WERI-Rb-1 (cell line): ENCODE measurements at places on chromosomes 2 and 18.

DNA sequence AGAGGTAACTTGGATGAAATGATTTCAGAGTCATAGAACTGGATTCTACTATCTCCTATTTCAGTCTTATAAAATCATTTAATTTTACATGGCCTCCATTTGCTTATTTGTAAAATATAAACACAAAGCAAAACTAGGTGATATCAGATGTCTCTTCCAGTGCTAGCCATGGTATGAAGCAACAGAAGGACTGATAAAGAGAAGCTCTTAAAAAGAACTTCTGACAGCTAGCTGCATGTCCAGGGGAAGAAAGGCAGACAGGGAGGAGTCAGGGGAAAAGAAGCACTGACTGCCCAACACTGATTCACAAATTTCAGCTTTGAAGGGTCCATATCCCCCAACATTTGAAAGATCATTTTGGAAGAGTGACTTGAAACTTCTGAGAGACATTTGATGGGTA lies 6.4 kb downstream of the SLC8A1 start:
- DNase-seq = no peak

DNA sequence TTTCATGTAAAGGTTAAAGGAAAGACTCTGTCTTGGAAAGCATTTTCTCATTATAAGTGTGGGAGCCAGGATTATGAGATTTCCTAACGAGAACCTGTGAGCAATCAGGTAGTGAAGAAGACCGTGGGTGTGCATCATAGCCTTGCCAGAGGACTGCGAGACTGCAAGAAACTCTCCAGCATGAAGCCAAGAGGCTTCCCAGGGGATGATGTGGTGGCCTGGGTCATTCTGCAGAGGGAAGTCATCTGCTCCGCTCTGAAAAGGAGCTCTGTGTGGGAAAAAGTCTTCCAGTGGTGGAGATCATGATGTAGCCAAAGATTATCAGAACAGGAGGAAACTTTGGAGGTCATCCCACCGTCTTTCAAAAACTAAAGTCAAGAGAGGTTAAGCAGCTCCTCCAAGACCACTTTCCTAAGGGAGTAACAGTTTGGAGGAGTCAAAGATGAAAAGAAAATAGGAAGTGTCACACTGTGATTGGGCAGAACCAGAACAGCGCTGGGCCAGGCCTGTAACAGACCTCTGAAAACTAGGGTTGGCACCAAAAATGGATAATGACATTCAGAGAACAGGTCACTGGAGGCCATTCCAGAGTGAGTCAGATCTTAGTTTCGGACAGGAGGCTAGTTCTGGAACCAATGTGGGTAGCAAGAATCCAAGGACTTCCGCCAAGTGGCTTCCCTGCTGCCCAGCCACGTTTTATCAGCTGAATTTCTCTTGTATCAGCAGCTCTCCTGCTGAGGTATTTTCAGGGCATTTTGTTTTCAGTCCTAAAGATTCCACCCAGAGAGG lies 113.0 kb downstream of the LRATD1 start:
- no peak for DNase-seq

DNA sequence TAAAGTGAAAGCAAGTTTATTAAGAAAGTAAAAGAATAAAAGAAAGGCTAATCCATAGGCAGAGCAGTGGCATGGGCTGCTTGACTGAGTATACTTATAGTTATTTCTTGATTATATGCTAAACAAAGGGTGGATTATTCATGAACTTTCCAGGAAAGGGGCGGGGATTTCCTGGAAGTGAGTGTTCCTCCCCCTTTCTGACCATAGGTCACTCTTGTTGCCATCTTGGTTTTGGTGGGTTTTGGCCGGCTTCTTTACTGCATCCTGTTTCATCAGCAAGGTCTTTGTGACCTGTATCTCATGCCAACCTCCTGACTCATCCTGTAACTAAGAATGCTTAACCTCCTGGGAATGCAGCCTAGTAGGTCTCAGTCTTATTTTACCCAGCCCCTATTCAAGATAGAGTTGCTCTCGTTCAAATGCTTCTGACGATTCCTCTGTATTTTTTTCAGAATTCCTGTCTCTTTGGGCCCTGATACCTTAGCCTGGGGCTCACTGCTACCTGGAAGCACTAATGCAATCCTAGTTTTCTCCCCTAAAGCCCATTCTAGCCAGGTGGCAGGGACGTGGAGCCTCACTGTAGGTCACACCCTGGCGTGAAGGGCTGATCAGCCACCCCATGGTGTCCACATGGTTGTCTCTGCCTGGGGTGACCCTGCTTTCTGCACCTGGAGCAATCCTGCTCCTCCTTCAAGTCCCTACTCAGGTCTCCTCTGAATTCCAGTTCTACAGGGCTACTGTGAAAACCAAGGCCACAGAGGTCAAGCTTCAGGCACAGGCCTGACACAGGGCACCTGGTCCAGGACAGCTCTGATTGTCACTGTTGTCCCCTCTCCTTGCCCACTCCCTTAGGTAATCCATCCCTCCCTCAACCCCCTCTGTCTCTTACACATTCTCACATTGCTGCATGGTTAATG lies 6.0 kb upstream of the SLC35F6 start:
- no peak for DNase-seq

DNA sequence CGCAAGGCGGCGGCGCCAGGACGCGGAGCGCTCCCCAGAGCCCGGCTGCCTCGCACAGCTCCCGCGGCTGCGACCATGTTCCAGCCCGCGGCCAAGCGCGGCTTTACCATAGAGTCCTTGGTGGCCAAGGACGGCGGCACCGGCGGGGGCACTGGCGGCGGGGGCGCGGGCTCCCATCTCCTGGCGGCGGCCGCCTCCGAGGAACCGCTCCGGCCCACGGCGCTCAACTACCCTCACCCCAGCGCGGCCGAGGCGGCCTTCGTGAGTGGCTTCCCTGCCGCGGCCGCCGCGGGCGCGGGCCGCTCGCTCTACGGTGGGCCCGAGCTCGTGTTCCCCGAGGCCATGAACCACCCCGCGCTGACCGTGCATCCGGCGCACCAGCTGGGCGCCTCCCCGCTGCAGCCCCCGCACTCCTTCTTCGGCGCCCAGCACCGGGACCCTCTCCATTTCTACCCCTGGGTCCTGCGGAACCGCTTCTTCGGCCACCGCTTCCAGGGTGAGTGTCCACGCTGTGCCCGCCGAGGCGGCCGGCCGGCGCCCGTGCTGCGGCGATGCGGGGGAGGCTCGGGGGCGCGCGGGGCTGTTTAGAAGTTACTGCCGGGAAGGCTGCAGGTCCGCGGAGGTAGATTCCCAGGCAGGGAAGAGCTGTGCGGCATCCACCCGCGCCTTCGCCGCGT lies 696 bp downstream of the EMX1 start:
- peak; percentile 56 for DNase-seq

DNA sequence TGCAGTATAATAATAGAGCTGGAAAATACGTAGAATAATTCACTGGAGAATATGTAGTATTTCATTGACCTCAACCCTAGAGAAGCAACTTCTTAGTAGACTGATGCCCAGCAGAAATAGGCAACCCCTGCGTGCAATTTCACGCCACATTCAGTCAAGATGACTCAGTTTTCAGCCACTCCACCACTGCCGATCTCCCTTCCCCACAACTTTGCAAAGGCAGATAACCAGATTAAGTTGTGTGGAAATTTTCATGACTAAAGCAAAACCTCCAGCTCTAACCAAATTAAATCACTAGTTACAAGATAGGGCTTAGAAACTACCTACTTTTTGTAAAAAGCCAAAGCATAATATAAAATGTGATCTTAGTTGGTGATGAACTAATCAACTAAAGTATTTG lies 63.3 kb upstream of the STK17B start:
- DNase-seq = no peak

GRCh38 chr18:10524507-10525370 lies 1.1 kb upstream of the NAPG start:
- no peak for DNase-seq

DNA sequence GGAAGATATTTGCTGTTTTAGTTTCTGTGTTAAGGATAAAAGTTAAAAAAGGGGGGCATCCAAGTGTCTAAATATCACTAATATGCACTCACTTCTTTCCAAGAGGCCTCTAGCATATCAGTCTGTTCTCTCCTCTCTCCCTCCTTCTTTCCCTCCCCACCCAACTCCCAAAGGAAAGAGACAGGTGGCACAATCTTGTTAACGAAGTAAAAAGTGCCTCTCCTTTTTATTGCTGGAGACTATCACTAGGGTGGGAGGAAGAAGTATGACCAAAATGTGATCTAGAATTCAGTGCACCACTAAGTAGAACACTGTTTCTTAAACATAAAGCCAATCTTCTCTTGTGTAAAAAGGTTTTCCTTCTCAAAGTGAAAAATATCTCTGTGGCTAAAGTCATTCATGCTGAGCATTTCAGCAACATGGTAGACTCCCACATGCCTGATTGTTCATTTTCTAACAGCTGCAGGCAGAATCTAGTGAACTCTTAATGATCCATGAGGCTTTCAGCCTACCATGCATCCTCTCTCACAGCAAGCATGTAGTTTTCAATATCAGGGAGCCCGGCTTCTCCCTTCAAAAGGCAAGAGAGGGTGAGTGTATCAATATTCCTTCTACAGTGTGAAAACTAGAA lies 39.5 kb downstream of the RNU4ATAC start:
- no peak for DNase-seq

DNA sequence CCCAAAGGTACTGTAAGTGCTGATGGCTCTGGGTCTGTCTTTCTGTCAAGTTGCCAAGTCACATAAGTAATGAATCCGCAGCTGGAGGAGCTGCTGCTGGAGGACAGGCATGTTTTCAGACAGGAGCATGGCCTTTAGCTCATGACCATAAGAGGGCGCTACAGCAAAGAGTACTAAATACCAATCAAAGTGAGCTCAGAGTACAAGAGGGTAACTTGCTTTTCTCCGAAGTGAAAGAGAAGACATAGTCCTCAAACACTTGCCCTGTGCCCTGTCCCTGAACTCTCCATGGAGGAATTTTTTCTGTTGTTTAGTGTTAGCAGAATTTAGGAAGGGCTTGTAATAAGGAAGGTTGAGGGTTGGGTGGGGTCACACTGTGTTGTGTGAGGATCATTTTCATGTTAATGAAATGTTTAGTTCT lies 58.0 kb upstream of the EML6 start:
- peak; percentile 65 for DNase-seq

- DNase-seq = no peak
Observed at GRCh38 chr2:232829988-232830387, 40.1 kb upstream of the SNORC start.

- DNase-seq = peak; percentile 88
Observed at GRCh38 chr2:199462956-199463692, 5.4 kb upstream of the SATB2 start.

DNA sequence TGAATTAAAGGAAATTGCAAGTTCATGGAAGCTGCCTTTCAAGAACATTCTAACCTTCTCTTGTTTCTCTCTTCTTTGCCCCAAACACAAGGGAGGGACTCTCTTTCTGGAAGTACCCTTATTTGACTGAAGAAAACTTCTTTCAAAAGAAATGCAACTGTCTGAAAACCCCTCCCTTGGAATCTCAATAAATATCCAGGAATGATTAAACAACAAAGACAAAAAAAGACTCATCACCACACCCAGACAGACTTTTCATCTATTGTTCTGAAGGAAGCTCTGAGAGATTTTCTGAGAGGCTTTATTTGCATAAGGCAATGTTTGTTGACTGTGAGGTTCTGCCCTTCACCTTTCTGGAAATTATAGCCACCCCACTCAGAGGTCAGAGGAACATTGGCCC lies 1260.9 kb downstream of the LRP1B start:
- DNase-seq = no peak

GRCh38 chr18:31185186-31185950 lies 22.7 kb upstream of the DSC1 start:
- DNase-seq = no peak

DNA sequence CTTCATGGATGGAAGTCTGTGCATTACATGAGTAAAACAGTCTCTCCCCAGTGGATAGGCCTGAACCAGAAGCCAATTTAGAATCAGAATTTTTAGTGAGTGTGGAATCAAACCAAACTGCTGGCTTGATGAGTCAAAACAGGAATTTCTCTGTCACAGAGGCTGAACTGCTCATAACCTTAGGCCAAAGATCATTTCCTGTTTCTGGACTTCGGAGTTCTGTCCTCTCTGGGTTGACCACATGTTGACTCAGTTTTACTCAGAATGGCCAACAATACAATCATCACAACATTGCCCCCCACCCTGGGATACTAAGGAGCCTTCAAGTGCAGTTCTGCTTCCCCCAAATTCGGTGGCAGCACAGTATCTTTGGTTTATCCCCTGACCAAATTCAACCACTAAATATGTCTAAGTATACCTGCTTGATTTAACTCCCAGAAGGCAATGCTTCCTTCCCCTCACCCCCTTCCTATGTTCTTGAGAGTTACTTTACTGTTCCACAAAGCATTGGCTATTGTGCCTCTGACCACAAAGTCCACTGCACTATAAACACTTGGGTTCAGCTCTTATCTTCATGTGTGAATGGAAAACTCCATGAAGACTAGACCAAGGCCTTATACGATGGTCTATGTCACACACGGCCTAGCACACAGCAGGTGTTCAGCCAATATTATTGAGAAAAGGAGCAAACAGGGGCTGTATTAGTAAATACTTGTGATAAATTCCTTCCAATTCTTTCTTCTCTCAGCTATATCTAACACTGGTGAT lies 67.8 kb downstream of the NXPH2 start:
- no peak for DNase-seq

GRCh38 chr18:11105463-11105862 lies 43.9 kb downstream of the PIEZO2 start:
- DNase-seq = no peak

DNA sequence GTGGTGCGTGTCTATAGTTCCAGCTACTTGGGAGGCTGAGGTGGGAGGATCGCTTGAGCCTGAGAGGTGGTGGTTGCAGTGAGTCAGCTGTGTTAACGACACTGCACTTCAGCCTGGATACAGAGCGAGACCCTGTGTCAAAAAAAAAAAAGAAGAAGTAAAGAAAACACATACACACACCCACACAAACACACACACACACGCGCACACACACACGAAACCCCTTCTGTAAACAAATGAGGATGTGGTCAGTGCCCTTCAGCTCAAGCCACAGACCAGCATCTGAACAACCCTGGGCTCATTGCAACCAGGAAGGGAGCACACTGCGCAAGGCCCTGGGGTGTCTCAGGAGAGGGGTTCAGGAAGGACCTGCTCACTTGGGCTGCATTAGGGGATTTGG lies 47.9 kb upstream of the KCNF1 start:
- DNase-seq = no peak

DNA sequence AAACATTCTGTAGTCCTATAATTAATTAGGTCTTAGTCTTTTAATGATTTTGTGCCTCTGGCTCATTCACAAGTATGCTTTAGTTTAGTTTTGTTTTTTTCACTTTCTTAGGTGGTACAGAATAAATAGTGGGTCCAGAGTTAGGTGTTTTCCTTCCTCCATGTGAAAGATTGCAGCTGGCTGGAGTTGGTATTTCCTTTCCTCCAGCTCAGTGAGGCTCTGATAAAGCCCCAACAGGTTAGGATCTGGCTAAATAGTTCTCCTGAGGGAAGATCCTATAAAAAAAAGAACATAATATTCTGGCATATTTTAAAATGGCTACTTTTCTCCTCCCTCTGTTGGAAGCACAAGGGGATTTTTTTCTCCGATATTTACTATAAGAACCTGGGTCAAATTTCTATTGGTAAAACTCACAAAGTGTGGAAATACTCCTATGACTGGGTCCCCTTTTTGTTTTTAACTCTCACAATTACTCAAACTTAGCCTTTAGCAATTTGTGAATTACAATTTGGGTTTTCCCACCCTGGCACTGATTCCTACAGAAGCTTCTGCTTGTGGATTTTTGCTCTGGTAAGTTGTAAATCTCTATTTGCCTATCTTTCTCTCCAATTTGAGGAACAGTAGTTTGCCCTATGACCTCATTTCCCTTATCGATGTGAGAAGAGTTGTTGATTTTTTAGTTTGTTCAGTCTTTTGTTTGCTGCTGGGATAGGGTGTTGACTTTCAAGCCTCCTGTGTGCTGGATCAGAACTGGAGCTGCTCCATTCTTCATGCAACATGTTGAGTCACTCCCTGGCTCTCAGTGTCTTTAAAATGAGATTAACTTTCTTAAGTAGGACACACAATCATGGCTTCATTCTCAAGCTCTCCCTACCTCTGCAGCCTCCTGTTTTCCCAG lies 500.9 kb downstream of the RNF144A start:
- DNase-seq = no peak
